Smooth muscle cell of the brain vasculature (primary cell): ENCODE measurements at places on chromosomes 1 and 21.

DNA sequence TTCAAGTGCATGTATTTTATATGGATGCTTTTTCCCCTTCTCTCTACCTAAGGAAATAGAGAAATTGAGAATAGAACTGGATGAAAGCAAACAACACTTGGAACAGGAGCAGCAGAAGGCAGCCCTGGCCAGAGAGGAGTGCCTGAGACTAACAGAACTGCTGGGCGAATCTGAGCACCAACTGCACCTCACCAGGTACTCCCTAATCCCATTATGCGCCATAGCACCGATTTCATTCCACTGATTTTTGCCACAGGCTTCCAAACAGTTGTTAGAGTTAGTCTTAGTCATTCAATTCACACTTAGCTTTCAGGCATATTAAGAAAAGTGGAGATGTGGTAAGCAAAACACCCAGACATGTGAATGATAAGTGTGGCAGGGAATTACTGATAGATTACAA, 122.8 kb downstream of the SDCCAG8 start:
- no peak for DNase-seq

GRCh38 chr1:11918799-11919519, 7.3 kb downstream of the KIAA2013 start:
- DNase-seq, result no peak

DNA sequence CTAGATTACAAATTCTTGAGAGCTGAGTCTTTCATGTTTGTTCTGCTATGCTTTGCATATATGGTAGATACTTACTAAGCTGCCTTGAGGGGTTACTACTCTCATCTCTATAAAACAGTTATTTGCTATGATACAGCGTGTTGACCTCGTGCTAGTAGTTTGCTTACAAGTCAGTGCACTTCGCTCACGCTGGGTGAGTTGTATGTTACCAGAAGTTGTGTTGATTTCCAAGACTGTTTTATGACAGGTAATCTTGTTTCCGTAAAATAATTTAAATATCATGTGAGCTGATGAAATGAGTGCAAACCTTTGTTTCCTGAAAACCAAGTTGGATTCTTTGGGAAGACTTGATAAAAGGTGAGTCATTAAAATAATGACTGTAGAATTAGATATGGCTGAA, 7.3 kb downstream of the MRPS6 start:
- DNase-seq, result no peak

DNA sequence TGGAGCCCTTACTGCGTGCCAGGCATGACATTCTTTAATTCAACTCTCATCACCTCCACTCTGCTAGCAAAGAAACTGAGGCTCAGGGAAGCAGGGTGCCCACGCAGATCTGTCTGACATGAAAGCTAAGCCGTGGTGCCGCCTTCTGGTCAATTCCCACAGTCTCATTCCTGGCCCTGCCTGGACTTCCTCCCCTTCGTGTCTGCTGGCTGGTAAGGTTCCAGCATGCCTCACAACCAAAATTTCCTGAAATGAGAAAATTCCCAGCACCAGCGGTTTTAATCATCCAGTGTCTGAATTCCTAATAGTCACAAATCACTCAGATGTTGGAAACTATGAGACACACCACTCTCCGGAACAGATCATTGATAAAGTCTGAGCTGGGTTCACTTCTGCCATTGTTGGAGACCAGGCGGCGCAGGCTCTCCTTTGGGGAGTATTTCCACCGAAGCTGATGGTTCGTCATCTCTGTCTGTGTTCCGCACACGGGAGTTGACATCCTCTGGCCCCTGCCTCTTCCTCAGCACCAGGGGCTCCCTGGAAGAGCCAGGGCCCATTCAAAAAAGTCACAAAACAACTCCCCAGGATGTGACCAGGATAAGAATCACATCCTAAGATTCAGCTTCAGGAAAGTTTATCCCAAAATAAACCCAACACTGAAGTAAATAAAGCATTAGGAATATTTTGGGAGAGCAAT, 167.7 kb downstream of the PLPP3 start:
- no peak for DNase-seq

- no peak for DNase-seq
Measured at GRCh38 chr1:157734321-157734720, 33.8 kb upstream of the FCRL3 start.

DNA sequence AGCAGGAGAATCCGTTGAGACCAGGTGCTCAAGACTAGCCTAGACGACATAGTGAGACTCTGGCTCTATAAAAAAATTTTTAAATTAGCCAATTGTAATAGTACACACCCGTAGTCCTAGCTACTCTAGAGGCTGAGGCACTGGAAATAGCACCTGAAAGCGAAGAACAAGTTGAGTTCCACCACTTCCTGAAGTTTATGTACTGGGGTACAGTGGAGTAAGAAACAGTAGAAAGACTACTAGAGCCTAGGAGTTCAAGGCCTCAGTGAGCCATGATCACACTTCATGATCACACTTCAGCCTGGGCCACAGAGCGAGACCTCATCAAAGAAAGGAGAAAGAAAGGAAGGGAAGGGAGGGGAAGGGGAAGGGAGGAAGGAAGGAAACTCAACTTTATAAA, 19.8 kb downstream of the RSBN1 start:
- no peak for DNase-seq

DNA sequence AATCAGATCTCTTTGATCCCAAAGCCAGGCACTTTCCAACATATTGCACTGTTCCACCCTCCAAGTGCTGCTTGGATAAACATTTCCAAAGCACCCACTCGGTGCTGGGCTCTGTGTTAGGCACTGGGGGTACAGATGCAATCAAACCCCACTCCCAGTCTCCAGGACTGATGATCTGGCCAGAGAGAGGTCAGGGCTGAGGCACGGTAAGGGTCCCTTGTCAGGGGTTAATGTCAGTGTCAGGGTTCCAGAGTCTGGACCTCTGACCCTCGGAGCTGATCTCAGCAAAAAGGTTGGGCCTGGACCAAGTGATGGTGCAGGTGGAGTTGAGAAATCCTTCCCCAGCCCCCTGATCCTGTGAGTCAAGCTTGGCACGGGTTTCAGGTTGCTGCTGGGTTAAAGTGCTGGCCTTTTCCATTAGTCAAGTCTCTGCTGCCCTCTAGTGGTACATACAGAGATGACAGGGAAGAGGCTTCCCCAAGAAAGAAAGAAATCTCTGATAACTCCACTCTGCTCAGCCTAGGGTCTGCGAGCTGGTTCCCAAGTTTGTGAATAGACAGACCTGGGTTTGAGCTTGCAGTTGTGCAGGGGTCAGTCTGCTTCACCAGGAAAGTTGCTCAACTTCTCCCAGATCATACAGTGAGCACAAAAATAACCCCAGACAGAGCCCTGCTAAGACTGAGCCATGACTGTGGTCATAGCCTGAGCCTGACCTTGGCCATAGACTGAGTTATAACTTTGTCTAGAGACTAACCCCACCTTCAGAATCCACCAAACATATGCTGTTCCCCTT, 74.6 kb downstream of the DMRTA2 start:
- peak; percentile 47 for DNase-seq

DNA sequence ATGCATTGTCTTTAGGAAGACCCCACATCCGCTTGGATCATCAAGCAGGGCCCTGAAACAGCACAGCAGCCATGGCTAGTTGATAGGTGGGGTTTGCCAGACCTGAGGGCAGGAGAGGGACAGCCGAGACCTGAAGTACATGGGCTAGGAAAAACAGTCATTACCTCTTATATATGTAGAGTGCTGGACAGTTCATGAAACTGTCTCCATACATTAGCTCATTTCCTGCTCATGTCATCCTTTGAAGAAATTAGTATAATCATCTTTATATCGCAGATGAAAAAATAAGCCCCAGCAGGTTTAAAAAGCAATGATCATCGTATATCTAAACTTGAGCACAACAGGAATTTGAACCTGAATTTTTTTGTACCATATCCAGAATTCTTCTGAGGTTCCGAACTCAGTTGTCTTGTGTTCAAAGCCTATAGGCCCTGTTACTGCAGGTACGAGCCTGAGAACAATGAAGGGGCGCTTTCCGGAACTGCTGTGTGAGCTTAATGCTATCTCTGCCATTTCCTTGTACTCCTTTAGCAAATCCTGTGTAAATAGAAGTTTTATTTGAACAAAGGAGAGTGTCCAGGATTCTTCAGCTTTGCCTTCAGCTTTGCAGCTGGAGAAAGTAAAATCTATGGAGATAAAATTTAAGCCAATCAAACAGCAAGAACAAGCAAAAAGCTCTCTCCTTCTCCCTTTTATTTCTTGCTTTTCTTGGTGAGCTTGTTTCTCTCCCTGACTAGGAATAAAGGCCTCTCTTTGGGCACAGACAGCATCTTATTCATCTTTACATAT, 32.4 kb upstream of the DUSP10 start:
- no peak for DNase-seq

GRCh38 chr1:186026946-186027345, 292.8 kb downstream of the HMCN1 start:
- no peak for DNase-seq

DNA sequence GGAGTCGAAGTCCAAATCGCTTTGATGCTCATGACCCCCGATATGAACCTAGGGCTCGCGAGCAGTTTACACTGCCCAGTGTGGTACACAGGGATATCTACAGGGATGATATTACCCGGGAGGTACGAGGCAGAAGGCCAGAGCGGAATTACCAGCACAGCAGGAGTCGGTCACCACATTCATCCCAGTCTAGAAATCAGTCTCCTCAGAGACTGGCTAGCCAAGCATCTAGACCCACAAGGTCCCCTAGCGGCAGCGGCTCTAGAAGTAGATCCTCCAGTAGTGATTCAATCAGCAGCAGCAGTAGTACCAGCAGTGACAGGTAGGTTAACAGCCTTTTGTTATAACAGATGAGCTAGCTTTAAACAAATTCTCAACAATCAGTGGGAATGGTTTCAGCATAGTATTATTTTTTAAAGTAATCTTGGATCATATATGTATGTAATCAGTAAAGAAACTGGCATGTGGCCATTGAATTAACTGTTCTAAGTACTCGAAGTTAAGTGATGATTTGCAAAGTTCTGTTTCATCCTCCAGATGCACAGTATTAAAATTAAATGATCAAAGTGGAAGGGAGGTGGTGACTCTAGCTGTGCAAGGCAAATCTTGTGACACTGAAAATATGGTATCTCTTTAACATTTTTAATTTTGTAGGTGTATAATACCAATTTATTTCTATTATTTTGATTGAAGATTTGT, 29.0 kb downstream of the SPEN start:
- no peak for DNase-seq

DNA sequence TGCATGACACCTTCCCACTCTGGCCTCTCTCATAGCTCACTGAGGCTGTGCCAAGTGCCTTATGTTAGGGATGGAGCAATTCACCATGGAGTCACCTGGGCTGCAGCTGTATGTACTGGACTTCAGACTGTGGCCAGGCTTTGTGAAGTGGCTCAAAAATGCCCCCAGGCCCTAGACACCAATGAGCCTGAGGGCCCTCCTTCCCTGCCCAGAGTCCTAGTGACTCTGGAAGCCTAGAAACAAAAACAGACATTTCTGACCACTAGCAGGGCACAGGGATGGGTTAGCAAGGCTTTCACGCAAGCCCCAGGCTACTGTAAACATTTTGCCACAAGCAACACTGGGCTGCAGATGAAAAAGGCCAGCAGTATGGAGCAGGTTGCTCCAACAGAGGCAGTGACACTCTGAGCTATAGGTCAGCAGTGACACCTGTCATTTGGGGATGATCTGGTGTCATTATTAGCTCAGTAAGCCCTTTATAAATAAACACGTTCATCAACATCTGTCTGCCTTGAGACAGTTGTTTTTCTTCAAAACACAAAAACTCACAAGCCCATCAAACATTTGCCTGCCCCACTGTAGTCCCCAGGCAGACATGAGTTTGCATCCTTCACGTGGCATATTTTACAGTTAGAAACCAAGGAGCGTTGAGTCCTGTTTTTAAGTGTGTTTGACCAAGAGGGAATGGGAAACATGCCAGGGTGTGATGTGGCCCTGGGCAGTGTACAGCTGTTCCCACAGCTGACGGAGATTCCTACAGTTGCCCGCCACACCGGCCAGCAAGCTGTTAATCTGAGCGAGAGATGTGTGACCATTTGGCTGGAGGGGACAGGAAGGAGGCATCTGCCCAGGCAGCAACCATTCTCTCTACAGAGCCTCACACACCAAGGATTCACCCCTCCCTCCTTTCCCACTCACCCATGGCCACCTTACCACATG, 66.8 kb downstream of the KCNN3 start:
- no peak for DNase-seq

DNA sequence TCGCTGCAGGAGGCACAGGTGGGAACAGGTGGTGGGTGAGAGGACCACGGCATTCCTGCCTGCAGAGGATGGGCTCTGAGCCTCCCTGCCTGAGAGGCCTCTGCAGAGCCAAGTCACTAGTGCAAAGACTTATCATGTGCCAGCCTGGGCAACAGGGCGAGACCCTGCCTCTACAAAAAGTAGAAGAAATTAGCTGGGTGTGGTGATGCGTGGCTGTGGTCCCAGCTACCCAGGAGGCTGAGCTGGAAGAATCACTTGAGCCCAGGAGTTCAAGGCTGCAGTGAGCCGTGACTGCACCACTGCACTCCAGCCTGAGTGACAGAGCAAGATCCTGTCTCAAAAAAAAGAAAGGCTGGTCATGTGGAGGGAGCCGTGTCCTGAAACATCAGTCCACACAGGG, 46.4 kb downstream of the PKNOX1 start:
- no peak for DNase-seq

DNA sequence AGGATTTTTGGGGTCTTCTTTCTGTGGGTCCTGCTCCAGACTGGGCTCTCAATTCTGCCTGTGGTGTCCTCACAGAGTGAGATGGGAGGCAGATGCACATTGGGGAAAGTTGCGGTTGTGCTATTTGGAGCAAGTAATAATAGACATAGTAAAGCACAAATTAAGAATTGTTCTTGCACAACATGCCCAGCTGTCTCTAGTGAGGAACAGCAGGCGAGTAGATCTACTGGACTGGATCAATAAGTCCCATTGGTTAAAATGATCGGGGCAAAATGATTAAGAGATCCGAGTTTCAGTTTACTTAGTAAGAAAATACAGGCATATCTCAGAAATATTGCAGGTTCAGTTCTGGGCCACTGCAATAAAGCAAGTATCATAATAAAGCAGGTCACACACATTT, 448.3 kb upstream of the PROX1 start:
- no peak for DNase-seq

DNA sequence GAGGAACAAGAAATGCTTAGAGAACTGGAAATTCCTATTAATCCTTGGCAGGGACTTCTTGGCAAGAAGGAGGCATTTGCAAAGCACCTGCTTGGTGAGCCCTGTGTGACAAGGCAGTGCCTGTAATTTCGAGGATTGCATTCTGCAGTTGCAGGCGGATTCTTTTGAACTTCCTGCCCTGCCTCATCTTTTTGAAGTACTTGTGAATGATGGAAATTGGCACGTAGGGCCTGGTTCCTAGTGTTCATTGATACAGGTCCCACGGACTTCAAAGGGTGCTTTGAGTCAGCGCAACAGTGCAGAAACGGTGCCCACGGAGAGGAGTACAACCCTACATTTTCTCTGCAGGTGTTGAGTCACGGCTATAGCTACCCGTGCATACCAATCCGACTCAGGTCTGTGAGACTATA, 6.4 kb downstream of the HUNK start:
- DNase-seq, result no peak

DNA sequence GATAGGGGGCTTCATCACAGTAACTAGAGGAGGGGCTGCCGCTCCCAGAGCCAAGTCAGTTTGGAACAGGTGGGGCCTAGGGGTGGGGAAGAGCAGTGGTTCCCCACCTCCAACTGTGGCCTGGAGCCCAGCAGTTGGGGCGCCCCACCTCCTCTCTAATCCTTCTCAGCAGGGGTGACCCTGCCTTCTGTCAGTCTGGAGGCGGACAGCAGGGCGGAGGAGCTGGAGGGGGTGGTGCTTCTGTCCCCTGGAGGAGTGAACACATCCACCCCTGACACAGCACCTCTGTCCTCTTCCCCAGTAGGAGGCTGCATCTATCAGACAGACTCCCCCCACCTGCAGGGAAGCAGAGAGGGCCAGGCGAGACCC, 73.8 kb downstream of the MRPL37 start:
- peak; percentile 32 for DNase-seq

GRCh38 chr1:164622068-164622845, 63.3 kb downstream of the PBX1 start:
- no peak for DNase-seq
